ENCODE measurements at places on chromosomes 6 and 20.

DNA sequence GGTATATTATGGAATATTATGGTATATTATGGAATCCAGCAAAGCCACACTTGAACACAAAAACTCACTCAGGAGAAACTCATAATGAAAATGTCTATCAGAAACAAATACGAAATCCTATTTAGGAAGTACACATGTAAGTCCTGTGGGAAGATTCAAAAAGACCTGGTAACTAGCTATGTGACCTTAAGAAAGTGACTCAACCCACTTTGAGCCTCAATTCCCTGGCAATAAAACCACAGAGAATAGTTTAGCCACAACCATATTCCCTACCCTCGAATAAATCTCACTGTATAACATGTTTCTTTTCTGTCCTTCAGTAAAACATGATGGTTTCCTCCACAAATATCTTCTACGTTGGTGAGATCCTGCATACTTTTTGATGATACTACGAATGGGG lies 56.4 kb downstream of the ZMYND8 start:
- DNase-seq: no peak

DNA sequence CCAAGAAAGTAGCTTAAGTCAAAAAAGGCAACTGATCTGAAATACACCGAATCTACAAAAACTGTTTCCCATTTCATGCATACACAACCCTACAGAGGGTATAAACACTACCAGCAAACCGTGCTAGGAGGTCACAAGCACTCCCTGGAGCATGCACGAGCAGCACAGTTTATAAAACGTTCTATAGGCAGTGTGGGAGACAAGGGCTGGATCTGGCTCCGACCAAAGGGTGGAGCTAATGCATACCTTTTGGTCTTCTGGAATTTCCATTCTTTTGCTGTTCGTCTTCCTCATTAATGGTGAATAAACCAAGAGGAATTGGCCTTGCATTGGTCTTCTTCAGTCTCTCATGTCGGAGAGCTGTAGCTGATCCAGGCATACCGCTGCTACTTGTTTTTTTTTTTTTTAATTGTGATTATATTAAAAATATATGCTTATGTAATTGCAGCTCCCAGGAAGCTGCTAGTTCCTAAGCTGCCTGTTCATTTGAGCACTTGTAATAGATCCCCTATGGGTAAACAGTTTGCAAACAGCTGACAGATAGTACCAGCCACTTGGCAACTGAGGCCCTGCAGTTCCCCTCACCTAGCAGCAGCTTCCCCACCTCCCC lies 24.5 kb downstream of the MAP7 start:
- no peak for DNase-seq

DNA sequence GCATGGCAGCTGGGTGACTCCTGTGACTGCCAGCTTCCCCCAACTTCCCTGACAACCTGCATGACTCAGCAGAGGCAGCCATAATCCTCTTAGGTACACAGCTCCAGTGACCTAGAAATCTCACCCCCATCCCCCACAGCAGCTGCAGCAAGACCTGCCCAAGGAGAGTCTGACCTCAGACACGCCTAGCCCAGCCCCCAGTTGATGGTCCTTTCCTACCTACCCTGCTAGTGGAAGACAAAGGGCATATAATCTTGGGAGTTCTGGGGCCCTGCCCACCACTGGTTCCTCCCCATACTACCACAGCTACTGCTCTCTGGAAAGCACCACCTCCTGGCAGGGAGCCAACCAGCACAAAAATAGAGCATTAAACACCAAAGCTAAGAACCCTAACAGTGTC lies 90.2 kb downstream of the F13A1 start:
- no peak for DNase-seq

DNA sequence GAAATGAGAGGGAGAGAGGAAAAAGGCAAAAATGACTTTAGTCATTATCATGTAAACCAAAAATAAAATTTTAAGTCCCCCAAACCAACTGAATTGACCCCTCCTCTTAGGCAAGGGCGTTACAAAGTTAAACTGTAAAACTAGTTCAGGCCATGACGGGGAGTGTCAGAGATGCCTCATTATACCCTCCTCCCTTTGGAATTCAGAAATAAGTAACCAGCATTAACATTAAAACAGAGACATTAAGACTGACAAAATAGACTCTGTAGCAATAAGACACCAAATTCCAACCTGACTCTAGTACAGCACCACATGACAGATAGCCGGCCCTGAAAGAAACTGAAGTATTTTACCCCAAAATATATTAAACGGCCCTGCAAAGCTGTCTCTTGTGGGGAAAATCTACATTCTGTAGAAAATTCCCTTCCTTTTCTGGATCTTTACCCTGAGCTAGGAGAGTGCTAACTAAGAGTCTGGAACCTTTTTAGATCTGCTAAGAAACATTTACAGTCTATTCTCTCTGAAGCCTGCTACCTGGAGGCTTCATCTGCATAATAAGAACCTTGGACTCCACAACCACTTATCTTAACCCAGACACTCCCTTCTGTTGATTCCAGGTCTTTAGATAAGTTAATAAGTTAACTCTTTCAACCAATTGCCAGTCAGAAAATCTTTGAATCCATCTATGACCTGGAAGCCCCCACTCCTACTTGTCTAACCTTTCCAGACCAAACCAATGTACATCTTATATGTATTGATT lies 150.7 kb downstream of the PKHD1 start:
- no peak for DNase-seq

DNA sequence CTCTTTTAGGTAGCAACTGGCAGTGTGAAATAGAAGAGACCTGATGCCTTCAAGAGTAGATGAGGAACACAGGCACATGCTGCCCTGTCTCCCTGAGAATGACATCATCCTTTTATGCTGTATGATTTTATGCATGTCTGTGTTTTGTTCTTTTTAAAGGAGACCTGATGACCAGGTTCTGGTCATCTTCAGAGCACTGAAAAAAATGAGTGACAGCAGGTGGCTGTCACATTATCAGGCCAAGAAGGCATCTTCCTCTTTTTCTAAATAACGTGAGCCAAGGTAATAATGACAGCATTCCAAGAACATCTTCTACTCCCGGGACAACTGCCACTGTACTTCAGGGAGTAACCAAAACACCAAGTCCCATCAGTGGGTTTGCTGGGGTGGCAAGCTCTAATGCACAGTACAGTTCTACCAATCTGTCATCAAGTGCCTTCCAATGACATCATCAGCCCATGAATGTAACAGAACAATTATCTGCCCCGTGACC lies 28.9 kb downstream of the CNKSR3 start:
- no peak for DNase-seq

GRCh38 chr20:46820682-46821081 lies 74.0 kb upstream of the EYA2 start:
- DNase-seq: no peak

GRCh38 chr6:131730264-131730663 lies 19.4 kb upstream of the CTAGE9 start:
- no peak for DNase-seq

- no peak for DNase-seq
These were observed 82.1 kb upstream of the SLCO4A1 start for GRCh38 chr20:62560162-62560561.

GRCh38 chr6:18545726-18546125 lies 158.6 kb downstream of the RNF144B start:
- DNase-seq: no peak

DNA sequence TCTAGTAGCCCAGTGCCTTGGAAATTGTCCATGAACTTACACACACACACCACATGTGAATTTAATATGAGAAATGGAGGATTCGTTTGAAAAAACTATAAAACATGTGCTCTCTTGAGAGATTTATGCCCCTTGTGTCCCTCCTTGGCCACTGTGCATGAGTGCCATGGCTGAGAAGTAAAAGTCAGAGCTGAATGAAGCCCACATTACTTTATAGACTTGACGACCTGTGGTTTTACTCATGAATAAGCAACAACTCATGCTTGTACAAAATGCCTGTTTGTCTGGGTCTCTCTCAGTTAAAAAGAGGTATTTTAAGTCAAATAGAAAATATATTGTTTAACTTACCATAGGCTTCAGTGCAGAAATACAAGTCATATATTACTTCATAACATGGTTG lies 102.7 kb downstream of the KCNQ5 start:
- DNase-seq: no peak

DNA sequence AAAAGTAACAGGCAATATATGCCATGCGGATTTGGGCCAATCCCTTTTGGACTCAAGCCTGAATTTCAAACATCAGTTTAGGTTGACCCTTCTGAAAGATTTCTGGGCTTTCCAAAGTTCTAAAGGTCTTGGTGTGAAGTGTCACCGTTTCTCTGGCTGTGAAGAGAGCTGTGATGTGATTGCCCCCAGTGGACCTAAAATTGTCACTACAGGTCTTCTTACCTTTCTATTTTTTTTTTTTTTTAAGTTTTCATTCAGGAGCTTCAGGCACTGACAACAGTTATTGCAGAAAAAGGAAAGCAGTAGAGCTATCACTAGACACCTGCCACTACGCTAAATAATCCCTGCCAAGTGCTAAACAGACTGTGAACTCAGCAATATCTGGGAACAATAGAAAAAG lies 75.7 kb upstream of the OPRM1 start:
- DNase-seq: no peak

DNA sequence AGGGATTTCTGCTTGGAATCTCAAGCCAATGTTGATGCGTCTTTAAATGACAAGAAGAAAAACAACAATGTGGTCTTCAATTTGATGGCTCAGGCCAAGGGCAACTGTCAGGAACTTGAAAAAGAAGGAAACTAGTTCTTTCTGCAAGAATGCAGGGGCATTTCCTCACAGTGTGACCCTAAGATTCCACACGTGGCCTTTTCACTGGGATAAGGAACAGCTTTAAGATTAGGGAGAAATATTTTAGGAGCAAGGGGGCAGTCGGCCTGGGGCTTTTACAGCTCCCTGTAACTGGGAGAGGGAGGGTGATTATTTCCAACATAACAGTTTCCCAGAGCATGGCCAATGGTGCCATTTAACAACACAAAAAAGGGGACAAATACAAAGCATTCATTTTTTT lies 39.4 kb upstream of the MRPS10 start:
- no peak for DNase-seq

GRCh38 chr6:170454512-170455285 lies 98.4 kb downstream of the PSMB1 start:
- no peak for DNase-seq

DNA sequence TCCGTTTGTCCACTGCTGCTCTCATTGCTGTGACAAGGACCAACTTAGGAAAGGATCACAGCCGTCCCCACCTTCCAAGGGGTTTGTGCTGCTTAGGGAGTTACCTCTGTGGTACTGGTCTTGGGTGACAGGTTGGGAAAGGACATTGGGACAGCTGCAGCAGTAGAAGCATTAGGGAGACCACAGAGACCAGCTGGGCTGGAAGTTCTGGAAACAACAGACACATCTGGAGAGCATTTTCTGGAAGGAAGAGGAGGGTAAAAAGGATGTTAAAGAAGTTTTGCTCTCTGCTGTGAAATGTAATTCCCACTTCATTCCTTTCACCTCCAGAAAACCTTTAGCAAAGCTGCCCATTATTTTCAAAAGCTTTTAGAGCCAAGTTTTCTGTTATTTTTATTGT lies 304.2 kb downstream of the LRFN2 start:
- DNase-seq: no peak

All from stimulated activated CD8-positive, alpha-beta memory T cell treated with anti-CD3 and anti-CD28 coated beads, Interleukin-7, amount 100 ng/mL, for 48 hours (primary cell).